ENCODE measurements at places on chromosomes 11 and 22.

GRCh38 chr22:30598986-30599385 lies 7.3 kb upstream of the PES1 start:
- no peak for DNase-seq

DNA sequence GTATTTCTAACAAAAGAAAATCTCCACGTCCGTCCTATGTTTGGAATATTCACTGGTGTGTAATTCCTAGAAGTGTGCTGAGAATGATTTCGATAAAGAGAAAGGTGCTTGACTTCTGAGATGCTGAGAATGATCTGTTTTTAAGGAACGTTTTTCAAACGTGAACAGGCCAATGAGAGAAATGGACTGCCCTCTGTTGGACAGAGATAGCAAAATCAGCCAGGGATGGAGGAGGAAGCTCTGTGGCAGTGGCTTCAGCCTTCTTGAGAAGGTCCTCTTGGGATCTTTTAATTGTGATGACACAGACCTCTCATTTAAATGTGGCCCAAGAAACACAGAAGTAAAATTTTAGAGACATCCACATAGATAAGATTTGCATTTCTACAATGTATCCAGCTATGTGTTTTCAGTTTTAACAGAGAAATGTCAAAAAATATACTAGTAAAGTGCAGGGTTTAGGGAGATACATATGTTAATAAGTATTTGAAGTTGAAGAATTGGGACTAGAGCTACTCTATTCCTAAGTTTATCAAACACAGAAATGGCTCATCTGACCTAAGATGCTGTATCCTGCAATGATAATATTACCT lies 84.0 kb upstream of the RCN1 start:
- DNase-seq = no peak

DNA sequence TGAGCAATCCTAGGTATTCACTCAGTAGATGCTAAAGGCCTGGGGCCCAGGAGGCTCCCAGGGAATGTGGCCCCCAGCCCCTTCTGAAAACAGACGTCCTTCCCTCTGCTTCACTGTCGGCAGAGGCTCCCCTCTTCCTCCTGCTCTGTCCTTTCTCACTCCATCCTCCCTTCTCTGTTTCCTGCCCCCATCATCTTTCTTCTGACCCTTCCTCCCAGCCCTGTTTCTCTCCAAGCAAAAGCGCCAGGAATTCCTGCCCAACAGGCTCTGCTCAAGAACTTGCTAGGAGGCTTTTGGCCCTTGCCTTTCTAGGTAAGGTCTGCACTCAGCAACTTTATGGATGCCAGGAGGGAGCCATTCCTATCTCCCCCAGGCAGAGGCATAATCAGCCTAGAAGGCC lies 300.5 kb downstream of the NTM start:
- DNase-seq = no peak

- no peak for DNase-seq
Measured at GRCh38 chr11:10663990-10664389, 29.6 kb downstream of the IRAG1 start.

DNA sequence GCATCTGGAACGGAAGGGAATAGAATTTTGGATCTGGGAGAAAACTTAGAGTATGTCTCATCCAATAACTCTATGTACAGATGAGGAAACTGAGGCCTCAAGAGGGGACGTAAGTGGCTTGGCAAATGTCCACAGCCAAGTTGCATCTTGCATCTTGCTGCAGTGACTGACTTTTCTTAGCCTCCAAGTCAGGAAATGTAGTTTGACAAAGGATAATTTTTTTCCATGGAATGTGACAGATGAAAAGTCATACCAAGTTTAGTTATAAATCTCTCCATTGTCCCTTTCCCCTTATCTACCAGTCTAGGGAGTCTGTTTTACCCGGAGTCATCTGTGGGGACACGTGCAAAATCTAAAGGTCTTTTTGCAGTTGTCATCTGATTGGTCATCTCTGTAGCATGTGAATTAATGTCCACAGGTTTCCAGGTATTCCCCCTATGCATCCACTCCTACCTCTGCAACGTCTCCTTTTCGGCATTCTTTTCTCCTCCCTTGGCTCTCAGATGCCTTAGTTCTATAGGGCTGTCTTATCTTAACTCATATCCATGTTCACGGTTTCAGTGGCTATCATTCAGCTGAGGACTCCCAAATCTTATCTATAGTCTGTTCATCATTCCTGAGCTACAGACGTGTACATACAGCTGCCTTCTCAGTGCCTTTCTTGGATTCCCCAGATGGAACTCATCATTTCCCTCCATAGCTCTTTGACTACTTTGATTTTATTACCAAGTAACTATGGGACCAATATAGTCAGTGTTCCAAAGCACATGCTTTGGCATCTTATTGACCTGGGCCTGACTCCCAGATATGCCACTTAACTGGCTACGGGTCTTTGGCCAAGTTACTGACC lies 139.5 kb upstream of the TIMP3 start:
- no peak for DNase-seq

GRCh38 chr11:34052608-34053160 lies 1.2 kb downstream of the CAPRIN1 start:
- peak; percentile 28 for DNase-seq

DNA sequence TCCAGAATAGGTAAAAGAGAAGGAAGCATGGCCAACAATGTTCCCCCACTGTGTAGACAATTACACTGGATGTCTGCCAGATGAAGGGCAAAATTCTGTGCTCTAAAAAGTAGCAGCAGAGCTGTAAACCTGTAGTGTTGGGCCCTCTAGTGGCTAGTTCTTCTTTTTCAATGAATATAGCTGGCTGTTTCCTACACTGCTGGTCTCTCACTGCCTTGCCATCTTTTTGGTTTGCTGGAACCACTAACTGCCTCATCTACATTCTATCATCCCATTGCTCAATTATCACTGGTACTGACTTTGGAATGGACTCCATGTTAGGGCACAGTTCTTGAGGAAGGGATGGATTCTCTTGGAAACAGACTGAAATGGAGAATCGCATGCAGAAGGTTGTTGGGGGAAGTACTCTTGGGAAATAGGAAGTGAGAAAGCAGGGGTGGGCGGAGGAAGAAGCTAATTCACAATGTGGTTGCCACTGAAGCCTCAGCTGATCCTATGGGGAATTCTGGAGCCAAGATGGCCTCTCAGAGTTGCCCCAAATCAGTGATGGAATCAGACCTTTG lies 17.9 kb downstream of the KCNE3 start:
- DNase-seq = no peak

DNA sequence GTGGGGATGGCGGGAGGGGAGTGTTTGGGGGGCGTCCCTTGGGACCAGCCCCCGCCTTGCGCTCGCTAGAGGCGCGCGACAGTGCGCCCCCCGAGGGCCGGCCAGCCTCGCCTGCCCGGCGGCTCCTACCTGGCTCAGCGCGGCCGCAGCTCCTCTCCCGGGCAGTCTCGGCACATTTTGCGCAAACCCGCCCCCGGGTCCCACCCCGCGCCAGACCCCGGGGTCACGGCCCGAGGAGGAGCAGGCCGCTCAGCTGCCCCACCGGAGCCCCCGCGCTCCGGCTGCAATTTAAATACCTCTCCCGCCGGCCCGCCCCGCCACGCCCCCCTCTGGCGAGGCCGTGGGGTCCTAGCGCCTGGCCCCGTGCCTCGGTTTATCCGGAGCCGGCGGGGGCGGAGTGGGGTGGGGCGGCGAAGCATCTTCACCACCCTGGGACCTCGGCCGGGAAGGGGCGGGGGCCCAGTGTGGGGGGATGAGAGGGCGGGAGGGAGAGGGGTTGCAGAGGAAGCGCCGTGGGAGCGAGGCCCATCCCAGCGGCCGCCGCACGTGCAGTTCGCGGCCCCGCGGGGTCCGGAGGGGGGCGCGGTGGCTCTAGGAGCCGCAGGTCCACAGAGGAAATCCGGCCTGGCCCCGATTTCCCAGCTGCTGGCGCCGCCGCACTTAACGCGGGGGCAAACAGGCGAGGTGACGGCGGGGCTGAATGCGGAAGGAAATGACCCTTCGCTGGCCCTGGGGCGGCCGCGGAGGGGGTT lies at the start of gene LRRC32:
Gene LRRC32, minus strand, starts transcription at position 263 of the 752 bp plus-strand sequence. CDS start 4,793 bp downstream, outside the sequence.
- no peak for DNase-seq

- DNase-seq = no peak
Measured at GRCh38 chr11:111633756-111634362, 31.6 kb downstream of the SIK2 start.

- DNase-seq = no peak
Measured at GRCh38 chr11:34509336-34509876, 4.2 kb downstream of the ELF5 start.

DNA sequence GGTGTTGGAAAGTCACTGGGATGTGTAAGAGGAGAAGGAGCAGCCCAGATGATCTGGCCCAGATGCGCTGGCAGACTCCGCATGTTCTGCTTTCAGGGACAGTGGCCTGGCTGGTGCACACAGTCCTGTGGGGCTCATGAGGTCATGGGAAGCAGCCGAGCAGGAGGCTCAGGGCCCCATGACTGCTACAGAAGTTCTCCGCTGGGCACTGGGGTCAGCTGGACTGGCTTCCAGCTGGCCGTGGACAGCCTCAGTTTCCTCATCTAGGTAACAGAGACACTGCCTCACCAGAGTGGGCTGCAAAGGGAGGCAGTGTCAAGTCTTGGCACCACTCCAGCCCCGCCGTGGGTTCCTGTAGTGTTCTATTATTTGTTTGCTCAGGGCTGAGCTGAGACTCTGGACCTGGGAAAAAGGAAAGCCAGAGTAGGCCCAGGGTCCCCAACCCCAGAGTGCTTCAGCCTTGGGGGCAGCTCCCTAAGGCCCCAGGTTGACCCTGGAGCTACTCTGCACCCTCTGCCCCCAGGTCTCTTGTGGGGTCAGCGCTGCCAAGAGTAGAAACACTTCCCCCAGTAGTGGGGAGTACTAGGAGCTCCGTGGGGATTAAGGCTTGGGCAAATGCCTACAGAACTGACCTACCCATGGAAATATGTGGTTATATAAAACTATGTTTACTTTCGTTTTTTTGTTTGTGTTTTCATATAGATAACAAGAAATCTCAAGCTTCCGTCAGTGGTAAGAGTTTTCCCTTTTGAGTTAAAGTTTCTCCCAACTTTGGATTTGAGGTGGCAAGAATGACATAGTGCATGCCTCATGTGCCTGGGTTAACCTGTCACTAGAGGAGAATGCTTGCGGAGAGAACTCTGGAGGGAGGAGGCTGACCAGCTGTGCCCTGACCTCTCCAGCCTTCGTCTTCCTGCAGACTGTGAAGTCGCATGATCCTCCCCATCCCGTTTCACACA lies 45.3 kb downstream of the MED15 start:
- no peak for DNase-seq

- no peak for DNase-seq
Measured at GRCh38 chr11:111452817-111453552, 59.2 kb downstream of the BTG4 start.

- no peak for DNase-seq
Measured at GRCh38 chr22:44395118-44396005, 82.6 kb upstream of the SHISAL1 start.

- DNase-seq = no peak
Measured at GRCh38 chr11:95239871-95240649, 9.1 kb upstream of the SESN3 start.

DNA sequence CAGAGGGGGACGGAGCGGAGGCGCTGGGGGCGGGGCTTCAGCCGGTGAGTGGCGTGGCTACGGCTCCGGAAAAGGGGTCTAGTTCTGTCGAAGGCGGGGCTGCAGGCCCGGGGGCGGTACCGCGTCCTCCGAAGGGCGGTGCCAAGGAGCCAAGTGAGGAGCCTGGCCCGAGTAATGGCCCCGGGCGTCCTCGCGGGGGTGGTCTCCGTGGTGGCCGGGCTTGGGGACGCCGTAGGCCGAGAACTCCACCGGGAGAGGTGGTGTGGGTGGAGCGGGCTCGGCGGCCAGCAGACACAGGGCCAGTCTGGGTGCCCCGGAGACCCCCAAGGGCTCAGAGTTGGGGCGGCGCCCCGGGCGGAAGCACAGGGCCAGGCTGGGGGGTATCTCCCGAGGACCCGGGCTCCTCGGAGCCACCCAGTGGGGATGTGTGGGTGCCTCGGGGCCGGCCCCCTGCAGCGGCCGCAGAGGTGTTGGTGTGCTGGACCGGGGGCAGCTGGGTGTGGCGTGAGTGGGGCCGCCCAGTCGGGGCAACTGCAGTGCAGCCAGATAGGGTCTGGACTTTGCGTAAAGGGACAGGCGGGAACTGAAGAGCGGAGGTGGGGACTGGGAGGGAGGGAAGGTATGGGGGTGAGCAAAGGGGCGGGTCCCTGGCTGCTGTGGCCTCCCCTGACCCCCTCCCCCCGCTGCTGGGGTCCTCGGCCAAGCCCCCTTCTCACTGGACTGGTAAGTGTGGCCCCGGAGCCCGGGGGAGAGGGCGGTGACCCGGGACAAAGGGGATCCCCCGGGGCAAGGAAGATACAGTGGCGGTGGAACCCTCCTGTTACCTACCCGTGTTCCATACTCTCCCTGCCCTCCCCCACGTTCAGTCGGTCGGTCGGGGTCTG lies 838 bp downstream of the FKBP2 start:
- DNase-seq = no peak

DNA sequence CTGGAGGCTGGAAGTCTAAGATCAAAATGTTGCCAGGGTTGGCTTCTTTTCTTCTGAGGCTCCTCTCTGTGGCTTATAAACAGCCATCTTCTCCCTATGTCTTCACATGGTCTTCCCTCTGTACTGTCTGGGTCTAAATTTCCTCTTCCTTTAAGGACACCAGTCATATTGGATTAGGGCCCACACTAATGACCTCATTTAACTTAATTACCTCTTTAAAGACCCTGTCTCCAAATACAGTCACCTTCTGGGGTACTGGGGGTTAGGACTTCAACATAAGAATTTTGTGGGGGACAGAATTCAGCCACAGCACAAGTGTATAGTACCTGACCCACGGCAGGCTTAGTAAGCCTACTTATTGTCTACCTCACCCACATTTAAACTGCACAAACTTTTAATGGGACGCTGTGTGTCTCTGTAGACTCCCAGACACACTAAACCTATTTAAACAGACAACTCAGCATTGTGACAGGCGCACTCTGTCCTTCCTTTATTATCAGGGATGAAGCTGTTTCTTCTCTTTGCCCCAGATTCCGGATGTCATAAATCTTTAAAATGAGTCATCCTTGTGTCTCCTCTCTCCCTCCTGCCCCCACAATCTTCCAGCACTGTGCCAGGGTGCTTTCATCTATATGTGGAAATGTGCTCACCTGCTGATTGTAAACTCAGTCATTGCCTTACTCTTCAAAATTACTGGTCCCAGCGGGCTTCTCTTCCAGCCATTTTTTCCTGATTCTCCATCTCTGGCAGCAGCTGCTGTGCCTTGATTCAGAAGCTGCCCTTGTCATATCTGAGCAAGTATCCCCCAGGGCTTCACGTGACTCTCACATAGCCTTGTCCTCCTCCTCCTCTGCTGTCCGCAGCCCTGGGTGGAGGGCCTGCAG lies 5.4 kb upstream of the MAPK8IP1 start:
- no peak for DNase-seq

DNA sequence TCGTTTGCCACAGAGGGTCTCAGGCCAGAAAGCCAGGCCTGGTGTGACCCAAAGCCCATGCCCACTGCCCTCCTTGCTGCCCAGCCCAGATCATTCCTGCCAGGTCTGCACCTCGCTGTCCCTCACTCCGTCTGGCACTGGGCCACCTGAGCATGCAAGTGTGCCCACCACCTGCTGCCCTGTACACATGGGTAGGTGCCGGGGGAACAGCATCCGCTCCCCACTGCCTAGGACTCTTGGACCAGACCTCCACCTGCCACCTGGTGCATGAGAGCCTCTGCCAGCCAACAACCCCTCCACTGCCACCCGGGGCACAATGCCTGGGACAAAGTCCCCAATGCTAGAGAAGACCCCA lies 12.5 kb downstream of the MGAT3 start:
- DNase-seq = no peak

Measured in stimulated activated CD4-positive, alpha-beta T cell treated with anti-CD3 and anti-CD28 coated beads, Interleukin-4, amount 100 ng/mL, for 48 hours (primary cell).